HCEC 1CT (cell line): ENCODE measurements at places on chromosomes 13 and 19.

DNA sequence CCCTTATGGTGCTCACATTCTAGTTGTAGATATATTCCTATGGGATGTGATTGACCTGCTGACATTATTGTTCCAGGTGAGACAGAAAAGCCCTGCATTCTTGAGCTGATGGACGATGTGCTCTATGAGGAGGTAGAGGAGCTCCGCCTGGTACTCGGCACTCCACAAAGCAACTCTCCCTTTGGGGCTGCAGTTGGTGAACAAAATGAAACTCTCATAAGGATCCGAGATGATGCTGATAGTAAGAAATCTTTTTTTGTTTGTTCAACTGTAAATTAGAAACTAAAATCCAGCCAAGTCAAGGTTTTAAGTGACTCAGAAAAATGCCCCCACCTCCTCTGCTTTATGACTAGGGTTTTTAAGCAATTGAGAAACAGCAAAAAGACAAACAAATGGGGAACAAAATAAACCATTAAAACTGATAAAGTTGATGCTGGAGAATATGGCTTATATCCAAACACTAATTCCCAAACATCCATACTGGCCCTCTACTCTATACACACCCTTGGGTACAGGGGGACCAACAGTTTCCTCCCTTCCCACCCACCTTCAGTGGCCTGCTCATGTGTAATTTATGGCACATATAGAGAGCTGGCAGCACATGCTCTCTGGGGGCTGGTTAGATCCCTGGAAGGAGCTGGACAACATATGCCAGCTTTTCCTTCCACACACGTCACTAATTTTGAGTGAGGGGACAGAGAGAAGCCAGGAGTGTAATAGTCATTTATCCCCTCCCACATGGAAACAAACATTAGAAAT lies 139.6 kb downstream of the STOML3 start:
- no peak for DNase-seq

DNA sequence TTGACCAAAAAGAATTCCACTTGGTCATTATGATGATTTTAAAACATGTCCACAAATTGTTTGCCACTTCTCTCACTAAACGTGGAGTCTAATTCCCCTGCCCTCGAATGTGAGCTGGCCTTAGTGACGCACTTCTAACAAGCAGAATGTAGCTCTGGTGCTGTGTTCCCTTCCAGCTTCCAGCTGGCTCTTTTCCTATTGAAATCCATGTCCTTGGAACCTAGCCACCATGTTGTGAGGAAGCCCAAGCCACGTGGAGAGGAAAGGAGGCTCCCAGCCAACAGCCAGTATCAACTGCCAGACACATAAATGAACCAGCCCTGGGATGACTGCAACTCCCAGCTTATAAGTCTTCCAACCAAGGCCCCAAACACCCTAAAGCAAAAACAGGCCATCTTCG lies 23.6 kb upstream of the CEBPA start:
- DNase-seq = no peak

- DNase-seq = no peak
Measured at GRCh38 chr13:51328488-51328887, 11.0 kb upstream of the SERPINE3 start.

DNA sequence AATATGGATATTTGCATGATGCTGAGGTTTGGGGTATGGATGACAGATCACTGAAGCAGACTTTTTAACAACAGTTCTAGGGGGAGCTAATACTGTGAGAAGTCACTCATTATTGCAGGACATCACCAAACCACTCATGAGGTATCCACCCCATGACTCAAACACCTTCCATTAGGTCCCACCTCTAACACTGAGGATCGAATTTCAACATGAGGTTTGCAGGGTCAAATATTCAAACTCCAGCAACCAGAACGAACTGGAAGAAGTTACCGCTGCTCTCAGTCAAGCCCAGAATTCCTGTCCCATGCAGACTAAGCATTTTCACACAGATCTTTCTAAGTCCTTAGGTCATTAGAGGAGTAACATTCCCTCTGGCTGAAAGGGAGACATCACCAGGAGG lies 758.9 kb downstream of the UQCRFS1 start:
- DNase-seq = no peak

GRCh38 chr19:15169541-15170285 lies 31.1 kb downstream of the NOTCH3 start:
- DNase-seq = no peak

GRCh38 chr13:24659239-24659638 lies 21.0 kb upstream of the ATP12A start:
- no peak for DNase-seq

DNA sequence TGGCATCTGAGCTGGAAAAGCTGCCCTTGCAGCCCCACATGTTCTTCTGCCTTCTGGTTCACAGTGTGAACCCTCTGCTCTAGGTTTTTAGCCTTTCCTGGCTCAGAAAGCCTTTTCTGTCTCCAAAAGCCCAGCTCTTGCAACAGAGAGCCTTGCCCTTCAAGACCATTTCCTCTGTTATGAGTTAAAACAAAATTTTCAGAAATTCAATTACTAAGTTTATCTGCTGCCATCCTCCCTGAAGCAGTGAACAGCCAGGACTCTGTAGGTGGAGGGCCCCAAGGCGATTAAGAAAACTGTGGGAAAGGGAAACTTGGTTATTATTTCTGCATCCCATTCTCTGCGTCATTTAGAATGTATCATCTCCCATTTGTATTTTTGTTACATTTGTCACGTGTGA lies 18.8 kb downstream of the FAM124A start:
- no peak for DNase-seq

- DNase-seq = peak; percentile 88
Measured at GRCh38 chr13:79128158-79128557, 277.9 kb downstream of the RBM26 start.

DNA sequence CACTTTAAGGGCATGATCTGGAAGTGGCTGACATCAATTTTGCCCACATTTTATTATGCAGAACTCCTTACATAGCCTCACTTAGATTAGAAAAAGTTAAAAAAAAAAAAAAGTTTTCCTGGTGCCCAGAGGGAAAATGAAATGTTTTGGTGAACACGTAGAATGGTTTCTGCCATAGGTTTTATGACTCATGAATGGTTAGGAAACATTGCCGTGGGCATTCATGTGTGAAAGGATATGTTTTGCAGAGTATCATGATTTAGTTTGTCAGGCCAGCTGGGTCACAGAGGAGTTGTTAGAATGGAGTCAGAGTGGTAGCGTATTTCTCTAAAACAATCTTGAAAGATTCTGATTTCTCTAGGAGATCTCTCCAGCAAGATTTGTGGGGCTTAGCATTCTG lies 133.8 kb downstream of the MRPL57 start:
- DNase-seq = no peak

DNA sequence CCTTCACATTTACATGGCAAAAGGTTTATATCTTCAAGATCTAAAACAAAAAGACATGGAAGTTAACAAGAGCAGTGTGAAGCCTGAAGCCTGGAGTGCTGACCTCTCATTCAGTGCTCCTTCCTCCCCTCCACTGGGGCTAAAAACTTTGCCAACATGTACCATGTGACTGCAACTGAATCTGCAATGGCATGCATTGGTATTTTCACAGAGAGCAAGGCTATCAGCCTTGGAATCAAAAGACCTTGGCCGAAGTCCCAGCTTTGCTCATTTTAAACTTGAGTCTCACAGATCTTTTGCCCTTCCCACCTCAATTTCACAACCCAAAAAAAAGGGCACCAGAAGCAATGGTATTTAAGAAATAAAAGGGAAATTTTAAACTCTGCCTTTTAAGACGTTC lies 325.1 kb downstream of the DCT start:
- no peak for DNase-seq

DNA sequence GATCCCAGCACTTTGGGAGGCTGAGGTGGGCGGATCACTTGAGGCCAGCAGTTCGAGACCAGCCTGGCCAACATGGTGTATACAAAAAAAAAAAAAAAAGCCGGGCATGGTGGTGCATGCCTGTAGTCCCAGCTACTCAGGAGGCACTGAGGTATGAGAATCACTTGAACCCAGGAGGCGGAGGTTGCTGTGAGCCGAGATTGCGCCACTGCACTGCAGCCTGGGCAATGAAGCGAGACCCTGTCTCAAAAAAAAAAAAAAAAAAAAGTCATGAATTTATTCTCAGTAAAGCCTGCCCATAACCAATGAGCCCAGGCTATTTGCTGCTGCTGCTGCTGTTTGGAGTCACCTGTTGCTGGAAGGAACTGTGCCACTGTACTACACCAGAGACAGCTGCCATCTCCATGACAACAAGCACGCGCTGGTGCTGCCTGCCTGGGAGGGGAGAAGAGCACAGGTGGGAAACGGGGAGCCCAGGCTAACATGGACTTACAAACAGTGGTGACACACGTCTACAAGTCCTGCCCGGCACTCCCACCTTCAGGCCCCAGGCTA lies 11.3 kb downstream of the ZFR2 start:
- DNase-seq = no peak

DNA sequence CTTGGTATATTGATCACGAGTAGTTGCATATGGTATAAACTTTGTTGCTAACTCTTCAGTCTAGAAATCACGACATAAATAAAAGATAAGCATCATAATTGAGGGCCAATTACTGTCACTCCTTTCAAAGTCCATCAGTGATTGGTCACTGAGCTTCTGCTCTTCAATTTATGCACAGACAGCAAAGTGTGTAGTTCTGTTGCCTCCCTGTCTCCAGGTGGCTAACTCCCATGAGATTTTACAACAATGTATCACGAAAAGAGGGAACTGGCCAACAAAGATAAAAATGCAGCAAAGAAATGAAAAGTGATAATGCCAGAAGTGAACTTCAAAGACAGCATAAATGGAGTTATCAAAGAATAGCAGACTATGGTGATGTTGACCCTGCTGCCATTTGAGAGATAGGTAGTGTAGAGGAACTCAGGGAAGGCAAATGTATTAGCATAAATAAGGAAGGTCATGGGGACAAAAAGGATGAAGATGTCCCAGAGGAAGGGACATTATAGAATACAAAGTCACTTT lies 12.7 kb upstream of the TNFSF14 start:
- no peak for DNase-seq

DNA sequence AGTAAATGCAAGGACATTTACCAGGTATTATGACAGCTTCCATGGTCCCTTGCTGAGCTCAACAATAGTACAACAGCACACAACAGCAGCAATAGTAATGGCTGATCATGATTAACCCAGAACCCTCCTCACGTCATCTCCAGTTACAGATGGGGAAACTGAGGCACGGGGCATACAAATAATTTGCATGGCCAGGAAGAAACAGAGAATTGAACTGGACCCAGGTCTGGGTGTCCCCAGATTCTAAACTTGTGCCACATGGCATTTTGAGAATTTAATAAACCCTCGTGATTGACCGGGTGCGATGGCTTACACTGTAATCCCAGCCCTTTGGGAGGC lies 7.2 kb downstream of the MAST3 start:
- DNase-seq = no peak

GRCh38 chr19:55253842-55254624 lies 4.8 kb downstream of the PPP6R1 start:
- no peak for DNase-seq

GRCh38 chr19:36089847-36090246 lies 21.1 kb upstream of the OVOL3 start:
- no peak for DNase-seq

DNA sequence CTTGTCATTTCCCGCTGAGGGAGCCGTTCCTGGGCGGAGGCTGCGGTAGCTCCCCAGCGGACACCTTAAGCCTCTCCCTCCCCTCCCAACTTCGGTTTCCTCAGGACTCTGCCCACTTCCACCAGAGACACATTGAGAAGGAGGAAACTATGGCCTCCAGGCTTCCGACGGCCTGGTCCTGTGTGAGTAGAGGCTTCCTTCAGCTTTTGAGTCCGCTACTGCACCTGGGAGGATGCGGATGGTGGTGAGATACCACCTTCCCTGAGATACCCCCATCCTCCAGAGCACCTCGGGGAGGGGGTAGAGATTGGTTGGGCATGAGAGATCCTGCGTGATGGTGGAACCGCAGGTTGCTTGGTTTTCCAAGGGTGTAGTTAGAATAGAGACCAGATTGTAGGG lies 955 bp downstream of the ZNF274 start:
- DNase-seq = no peak

DNA sequence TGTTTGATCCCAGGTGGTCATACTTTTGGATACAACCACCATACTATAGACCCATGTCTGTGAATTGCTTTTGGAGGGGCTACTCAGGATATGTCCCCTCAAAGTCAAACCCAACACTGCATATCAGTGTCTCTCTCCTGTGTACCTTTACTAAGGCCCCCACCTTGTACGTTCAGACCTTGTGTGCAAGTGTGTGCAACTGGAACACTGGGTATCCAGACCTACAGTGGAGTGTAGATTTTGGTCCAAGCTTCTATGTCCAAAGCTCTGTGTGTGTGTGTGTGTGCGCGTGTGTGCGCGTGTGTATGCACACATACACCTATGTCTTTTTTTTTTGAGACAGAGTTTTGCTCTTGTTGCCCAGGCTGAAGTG lies 18.0 kb downstream of the KLK2 start:
- DNase-seq = no peak

DNA sequence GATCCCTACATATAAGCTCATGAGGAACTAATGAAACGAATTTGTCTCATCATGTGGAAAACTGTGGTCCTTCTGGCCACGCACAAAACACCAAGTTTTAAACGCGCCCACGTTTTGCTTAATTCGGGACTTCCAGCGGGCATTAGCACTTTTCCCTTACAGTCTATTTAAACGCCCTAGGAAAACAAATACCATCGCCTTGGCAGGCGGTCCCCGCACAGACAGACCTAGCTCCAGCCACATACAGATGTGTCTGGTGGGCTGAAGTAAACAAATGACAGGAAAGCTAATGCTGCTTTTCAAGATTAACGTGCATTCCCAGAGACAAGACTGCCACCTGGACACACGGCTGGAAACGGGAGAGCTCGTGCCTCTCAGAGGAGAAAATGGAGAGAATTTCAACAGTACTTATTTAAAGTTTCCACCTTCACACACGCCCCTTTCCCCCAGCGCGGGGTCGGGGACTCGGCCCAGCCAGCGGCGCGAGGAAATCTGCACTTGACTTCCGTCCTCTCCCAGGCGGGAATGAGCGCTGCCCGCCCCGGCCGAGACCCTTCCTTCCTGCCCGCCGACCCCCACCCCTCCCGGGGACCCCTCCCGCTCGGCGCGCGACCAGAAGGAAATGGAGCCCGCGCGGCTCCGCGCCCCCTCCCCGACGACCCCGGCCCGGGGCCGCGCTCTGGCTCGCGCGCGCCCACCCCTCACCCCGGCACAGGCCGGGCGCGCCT lies 931 bp downstream of the USP12 start:
- DNase-seq = peak; percentile 46

DNA sequence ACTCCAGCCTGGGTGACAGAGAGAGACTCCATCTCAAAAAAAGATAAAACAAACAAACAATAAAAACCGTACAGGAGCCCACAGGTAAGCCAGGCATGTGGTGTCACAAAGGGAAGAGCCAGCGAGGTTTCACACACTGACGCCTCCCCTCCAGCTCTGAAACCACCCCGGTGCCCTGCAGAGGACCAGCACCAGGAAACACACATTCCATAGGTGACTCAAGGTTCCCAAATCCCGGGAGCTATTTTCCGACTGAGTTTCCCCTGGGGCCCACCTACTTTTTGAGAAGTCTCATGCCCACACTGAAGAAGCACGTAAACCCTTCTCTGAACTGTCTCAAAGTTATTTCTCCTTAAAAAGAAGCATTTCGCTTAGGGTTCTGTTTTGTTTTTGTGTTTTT lies 40.3 kb downstream of the RHPN2 start:
- no peak for DNase-seq

GRCh38 chr13:74274916-74275315 lies 140.7 kb upstream of the KLF12 start:
- no peak for DNase-seq
